ENCODE measurements at places on chromosomes 3 and 15.

- DNase-seq, result peak; percentile 72
Measured at GRCh38 chr3:179323197-179324110, 623 bp downstream of the ZNF639 start.

GRCh38 chr15:51267051-51267702 is 71.2 kb downstream of the CYP19A1 start:
- no peak for DNase-seq

GRCh38 chr3:60246361-60246760 is 1004.9 kb downstream of the FHIT start:
- no peak for DNase-seq

DNA sequence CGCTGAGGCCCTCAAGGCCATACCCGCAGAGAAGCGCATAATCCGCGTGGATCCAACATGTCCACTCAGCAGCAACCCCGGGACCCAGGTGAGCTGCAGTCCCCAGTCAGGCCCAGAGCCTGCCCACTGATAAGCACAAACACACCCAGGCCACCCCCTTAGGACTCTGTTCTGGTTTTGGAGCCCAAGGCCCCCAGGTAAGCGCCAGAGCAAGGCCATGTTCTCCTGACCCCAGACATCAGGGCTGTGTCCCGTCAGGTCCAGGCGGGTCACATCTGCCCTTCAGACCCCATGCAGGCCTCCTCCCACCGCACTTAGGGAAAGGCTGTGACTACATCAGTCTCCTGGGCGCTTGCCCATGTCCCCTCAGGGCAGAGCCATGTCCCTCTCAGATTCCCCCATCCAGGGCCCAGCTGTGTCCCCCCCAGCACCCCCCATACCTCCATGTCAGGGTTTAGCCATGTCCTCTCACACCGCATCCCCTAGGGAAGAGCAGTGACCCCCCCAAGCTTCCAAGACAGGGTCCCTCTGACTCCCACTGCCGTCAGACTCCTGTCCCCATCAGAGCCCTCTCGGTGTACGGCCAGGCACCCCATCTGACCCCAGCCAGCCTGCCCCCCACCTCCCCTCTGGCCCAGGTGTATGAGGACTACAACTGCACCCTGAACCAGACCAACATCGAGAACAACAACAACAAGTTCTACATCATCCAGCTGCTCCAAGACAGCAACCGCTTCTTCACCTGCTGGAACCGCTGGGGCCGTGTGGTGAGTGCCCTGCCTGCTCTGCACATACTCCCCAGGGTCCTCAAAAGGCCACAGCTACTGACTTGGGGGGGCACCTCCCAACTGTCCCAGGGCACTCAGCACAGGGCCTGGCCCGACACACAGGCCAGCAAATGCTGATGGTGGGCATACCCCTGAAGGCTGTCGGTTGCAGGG is 1.6 kb downstream of the PARP3 start:
- no peak for DNase-seq

- no peak for DNase-seq
Measured at GRCh38 chr15:40870716-40871115, 3.3 kb downstream of the RHOV start.

- DNase-seq, result no peak
Measured at GRCh38 chr15:100704281-100705055, 102.1 kb downstream of the ASB7 start.

DNA sequence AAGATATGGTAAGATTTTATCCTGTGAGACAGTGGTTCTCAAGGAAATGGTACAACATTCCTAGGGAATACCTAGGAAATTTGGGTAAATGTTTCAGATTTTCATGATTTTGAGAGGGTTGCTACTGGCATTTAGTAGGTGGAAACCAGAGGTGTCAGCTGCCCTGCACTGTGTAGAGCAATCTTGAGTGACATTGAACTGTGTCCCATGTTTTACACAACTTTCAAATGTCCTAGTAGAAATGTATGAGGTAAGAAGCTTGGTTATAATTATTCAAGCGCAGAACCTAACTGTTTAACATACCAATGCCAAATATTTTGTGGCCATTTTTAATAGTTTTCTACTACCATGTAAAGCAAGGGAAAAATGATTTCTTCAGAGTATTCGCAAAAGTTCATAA is 120.4 kb downstream of the GADL1 start:
- no peak for DNase-seq

DNA sequence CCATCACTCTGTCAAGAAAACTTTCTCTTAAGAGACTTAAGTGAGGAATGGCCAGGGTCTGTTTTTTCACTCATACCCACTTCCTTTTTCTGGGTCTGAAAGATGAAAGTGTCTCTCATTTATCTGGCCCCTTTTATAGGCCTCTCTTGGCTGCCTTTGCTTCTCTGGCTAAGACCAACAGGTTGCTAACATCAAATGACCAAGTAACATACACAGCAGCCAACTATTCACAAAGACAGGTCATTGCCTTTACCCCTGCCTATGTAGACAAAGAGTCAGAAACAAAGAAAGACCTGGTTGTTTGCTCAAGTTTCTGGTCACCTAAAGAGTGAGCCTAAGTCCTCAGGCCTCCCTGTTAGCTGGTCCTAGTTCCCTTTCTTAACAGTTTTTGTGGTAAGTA is 24.0 kb upstream of the CSTA start:
- no peak for DNase-seq

DNA sequence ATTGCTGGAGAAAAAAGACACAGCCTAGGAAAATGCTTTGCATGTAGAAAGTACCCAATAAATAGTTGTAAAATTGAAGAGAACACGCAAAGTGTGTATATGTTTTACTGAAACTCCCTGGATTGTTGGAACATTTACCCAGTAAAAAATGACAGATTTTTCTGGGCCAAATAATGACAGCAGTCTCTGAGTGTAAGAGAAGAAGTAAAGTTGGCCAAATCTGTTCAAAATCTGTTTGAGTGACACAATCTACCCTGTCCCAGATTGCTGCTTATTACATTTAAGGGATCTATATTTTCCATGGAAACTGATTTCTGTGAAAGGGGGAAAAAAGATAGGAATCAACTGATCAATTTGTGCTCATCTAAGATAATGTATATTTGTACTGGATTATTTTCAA is 267.9 kb downstream of the TUSC7 start:
- no peak for DNase-seq

DNA sequence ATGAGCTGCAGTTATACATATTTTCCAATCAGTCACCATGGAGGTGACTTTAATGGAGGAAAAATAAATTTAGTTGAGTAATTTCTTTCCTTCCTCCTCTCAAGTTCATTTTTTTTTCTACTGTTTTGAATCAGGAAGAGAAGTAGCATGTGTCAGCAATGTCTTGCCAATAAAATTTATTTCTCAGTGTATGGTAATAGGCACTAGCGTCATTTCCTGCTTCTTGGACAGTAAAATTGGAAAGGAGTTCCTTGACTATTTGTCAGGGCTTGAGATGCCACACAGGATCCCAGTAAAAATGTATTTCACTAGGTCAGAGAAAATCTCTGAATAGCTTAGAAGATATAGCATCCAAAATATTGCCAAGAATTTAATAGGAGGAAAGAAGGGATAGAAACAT is 605.9 kb downstream of the ROBO1 start:
- DNase-seq, result no peak

- DNase-seq, result no peak
Measured at GRCh38 chr3:10347648-10348403, 26.9 kb upstream of the SEC13 start.

GRCh38 chr15:33675246-33675645 is 293.1 kb upstream of the CHRM5 start:
- no peak for DNase-seq

DNA sequence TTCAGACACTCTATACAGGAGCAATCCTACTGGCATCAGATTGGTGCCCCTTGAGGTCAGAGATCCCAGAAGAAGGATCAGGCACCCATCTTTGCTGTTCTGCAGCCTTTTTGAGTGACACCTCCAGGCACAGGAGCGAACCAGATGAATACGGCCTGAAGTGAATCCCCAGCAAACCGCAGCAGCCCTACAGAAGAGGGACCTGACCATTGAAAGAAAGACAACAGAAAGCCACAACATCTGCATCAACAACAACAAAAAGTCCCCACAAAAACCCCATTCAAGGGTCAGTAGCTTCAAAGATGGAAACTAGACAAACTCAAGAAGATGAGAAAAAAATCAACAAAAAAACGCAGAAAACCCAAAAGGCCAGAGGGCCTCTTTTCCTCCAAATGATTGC is 130.4 kb downstream of the PPM1L start:
- DNase-seq, result no peak

DNA sequence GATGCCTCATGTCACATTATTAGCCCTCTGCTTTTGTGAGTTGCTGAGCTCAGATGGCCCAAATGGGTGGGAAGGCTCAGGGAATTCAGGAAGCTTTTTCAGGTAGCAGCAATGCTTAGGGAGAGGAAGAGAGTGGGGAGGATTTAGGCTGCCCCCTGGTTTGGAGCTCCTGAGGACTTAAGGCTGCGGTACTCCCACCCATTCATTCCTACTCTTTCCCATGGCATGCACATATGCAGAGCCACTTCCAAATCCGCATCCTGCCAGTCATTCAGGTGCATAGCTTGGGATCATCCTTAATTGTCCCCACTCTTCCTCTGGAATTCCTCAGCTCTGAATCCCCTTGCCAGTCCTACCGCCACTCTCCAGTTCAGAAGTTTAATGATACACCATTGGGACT is 343.1 kb upstream of the FRG2C start:
- no peak for DNase-seq

DNA sequence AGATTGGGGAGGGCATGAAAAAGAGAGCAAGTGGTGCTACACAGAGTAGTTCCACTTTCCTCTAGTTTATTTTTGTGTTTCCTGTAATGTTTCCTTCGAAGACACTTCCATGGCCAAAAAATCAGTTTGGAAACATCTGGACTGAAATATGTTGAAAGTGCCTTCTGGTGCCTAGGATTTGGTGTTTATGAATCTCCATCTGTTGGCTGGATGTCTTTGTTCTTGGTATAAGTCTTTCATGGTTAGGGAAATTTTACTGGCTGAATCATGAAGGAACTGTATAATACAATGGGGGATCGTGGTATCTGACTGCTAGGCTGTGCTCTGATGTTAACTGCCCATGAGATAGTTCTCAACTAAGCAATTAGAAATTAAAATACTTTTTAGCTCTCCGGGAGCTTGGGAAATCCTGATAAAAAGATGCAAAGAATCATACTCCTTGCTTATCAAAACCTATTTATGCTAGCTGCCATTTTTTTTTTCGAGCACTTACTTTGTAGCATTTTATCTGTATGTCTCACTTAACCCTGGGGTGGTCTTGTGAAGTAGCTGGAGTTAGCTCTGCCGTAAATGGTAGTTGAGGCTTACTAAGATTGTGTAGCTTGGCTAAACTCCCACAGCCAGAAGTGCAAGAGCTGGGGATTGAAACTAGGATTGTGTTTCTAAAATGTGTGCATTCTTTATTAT is 21.9 kb downstream of the AKAP13 start:
- no peak for DNase-seq

DNA sequence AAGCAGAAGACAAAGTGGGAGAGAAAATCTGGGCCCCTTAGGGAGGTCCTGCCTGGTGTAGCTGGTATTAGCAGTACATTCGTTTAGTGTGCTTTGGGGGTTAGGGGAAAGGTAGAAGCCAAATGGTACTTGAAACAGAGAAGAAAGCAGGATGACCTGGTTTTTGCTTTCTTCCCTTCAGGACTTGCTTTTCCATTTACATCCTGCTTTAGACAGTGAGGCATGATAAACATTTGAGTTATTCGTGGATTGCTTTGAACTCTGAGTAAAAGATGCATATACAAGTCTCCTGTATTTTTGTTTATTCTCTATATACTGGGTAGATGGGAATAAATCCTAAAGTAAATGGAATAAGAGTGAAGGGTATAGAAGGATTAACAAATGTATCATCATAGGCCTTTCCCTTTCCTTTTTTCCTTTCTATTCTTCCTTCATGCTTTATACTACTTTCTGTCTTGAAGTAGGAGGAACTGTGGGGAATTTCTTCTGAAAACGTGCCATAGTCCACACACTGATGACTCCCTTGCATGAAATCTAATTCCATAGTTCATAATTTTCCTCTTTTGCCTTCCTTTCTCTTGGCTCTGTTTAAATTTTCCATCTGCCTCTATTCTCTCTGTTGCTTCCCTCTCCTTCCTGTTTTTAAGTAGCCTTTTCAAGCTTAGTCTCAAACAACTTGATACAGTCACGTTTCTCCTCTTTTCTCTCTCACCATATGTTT is 139.5 kb upstream of the RBMS3 start:
- DNase-seq, result no peak

DNA sequence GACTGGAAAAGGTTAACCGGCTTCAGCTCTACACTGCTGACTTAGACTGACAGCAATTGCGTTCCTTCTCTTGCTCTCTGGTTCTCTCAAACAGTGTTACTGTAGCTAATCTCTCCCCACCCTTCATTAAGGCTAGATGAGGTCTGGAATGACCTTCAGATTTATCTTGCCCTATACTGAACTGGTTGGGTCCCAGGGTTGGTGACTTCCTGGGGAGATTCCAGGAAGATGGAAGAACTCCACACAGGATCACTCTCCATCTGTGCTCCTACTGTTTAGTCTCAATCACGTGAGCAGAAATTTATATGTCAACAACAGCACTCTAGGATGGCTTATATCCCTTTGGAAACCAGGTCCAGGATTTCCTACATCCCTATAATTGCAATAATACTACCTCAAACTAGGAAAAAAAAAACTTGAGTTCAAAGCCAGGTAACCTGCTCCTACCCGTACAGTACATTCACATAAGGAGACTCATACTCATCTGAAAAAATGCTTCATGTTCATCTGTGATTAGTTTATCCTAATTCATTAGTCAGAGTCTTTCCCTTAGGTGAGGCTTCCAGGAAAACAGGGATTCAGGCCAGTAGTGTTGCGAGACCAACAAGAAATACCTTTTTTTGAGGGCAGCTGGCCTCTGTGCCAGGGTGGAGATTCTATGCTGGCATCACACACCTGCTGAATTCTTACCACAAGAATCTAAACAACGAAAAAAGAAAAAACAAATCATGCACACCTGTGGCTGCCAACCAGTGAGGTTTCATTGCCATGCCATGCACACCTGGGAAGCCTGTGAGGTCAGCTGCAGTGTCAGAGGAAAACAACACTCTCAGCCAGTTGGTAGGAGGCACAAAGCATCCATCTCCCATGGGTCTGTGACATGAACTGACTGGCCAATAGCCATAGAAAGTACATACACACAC is 297.3 kb downstream of the MECOM start:
- no peak for DNase-seq

- no peak for DNase-seq
Measured at GRCh38 chr3:8752832-8753231, 16.6 kb downstream of the OXTR start.

DNA sequence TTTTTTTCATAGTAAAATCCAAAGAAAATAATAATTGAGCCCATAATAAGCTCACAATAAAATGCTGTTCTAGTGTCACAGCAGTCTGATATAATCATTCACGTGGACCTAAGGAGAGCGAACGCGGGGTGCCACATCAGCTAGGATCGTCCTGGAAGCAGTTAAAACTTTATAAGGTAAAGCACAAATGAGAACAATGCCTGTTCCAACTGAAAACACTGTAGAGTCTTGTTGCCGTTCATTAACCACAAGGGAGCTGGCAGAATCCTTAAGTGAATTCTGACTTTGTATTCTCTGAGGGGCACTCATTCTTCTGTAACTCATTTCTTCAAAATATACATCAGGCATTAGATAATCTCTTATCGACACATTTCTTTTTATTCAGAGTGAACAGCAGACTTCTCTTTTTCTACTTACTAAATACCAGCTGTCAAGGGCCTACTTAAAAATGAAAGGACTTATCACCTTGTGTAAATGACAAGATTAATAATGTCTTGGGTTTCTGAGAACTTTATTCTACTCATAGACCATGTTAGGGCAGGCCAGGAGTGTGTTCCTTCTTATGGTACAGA is 524.6 kb downstream of the MECOM start:
- no peak for DNase-seq

- no peak for DNase-seq
Measured at GRCh38 chr3:42314411-42314810, 48.4 kb upstream of the CCK start.

- DNase-seq, result no peak
Measured at GRCh38 chr15:90955624-90956273, 1.1 kb downstream of the RCCD1 start.

Measured in CD4-positive, alpha-beta T cell treated with Interleukin-4 for 1 hour (primary cell).